ENCODE measurements at places on chromosomes 13 and 19.

- DNase-seq = no peak
These were observed 12.3 kb downstream of the CLDN10 start for GRCh38 chr13:95564733-95565291.

GRCh38 chr19:29535984-29536508 is 10.3 kb downstream of the VSTM2B start:
- no peak for DNase-seq

DNA sequence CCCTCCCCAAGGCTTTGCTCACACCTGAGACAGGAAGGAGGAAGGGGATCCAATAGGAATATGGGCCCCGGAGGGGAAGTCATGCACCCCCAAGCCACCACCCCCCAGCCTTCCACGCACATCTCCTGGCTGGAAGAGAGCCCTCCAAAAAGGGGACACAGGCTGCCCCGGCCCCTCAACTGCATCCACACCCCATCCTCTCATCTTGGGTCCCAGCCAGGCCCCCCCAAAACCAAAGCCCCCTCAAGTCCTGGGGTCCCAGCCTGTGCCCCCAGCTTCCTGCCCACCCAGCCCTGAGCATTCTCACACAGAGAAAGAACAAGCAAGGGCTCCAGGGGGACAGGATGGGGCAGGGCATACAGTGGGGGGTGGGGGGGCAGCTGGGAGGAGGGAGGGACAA is 12.1 kb downstream of the SMIM24 start:
- no peak for DNase-seq

- no peak for DNase-seq
These were observed at the start of gene C5AR1 for GRCh38 chr19:47309608-47310007. TSS of gene C5AR1 (plus strand) at chr19:47309861. CDS start at chr19:47309896, 35 bp downstream.

- DNase-seq = no peak
These were observed 43.5 kb downstream of the NEK5 start for GRCh38 chr13:52085421-52085820.

DNA sequence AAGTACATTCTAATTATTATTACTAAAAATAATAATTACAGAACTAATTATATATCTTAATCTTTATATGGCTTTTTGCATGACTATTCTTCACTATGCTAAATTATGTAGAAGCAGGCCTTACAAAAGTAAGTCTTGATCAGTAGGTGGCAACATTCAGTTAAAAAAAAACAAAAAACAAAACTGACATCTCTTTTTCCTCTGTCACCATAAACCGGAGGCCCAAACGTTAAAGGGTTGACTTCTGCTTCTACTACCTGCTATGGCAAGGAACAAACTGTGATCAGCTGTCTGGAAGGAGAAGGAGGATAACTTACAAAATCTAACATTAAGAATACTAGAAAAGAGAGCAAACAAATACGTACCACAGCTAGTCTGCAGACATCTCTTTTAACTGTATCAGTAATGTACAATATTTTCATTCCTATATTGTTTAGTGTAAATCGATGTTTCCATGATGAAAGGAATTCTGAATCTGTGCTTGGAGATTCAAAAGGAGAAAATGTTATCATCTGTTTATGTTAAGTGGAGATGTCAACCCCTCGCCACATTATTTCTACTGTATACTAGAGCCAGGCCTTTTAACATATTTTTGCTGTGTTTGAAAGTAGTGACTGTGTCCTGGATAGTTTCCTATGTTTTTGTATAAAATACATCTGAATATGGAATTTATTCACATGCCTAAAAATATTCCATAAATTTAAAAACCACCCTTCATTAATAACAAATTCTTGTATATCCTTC is 1525.4 kb downstream of the SLITRK1 start:
- DNase-seq = peak; percentile 28

GRCh38 chr19:17718550-17718946 is 732 bp upstream of the MAP1S start:
- DNase-seq = no peak

DNA sequence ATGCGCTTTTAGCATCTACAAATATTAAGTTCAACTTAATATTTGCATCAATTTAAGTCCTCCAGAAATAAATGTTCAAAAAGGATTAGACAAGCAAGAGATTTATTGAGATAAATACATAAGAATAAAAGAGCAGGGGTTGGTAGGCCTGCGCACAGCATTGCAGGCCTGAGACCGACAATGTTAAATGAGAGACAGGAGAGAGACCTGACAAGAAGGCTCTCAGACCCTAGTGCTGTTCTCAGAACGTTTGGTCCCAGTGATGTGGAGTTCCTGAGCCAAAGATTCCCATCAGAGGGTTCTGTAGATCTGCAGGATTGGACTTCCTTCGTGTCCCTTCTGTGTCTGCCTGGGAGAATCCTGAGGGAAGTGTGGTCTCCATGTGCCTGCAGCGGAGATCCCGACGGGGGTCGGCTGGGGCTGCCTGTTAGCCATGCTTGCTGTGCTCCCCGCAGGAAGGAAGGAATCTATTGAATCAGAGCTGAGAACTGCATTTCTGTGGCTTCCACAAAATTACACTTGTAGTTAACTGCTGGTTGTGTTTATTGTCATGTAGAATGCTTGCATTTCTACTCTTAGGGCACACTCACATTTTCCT is 369.9 kb upstream of the SLC10A2 start:
- no peak for DNase-seq

GRCh38 chr19:14525729-14526128 is 3.7 kb upstream of the TECR start:
- DNase-seq = no peak

- no peak for DNase-seq
These were observed 191.3 kb downstream of the KLF5 start for GRCh38 chr13:73250061-73250460.

DNA sequence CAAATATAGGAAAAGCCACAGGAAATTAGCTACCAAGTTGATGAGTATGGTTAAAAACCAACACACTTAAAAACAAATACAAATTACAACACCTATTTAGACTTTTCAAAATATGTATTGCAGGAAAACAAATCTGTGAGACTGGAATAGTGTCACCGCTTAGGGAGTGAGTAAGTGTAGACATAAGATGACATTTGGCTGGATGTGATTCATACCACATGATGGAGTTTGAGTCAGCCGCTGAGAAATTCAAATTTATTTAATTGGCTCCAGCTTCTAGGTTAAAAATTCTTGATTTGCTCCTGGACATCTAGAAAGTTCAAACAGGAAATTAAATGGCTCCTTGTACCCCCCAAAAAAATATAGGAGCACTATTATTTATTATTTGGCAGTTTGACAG is 531.7 kb downstream of the SLITRK1 start:
- DNase-seq = no peak

GRCh38 chr19:379796-380195 is 29.2 kb downstream of the C2CD4C start:
- DNase-seq = no peak

DNA sequence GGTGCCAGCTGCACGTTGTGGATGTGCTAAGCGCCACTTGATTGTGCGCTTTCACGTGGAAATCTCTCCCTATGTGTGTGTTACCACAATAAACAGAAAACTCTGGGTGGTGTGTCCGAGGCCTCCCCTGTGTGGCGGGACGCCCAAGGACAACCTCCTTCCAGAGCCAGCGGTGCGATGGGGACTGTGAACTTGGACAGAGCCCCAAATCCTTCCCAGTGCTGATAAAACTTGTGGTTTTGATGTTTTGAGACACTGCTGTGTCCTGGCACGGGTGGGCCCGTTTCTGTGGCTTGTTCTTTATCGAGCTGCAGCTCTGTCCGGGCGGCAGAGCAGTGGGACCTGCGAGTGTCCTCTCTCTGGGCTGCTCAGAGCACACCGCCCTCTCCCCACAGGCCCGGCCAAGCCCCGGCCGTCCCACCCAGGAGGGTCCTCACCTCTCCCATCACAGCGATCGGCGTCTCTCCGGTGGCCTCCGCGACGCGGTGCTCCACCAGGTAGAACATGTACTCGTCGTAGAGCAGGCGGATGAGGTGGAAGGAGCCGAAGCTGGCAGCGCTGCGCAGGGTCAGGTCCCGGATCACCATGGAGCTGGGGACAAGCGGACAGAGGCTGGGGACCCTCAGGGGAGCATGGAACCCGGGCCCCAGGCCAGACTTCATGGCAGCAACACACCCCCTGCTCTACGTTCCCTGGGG is 18.8 kb upstream of the RANBP3 start:
- DNase-seq = no peak

DNA sequence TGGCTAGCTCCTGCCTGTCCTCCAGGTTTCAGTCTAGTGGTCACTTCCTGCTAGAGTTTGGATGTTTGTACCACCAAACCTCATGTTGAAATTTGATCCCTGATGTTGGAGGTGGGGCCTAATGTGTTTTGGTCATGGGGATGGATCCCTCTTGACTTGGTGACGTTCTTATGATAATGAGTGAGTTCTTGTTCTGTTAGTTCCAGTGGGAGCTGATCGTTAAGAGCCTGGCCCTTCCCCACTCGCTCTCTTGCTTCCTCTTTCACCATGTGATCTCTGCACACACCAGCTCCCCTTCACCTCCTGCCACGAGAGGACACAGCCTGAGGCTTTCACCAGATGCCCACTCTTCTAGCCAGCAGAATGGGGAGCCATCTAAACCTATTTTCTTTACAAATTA is 86.8 kb upstream of the SCEL start:
- DNase-seq = no peak

DNA sequence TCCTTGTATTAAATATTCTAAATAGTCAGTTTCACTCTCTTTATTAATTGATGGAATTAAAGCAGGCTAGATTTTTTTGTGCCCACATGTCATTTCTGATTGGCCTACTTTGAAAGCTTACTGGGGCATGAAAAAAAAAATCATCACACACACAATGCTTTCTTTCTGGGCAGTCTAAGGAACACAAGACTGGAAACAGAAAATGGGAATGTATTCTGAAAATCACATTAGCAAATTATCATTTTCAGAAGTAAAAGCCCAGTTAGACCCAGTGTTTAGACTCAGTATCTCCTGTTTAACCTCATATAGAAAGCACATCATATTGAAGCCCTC is 339.4 kb downstream of the SPRY2 start:
- no peak for DNase-seq

DNA sequence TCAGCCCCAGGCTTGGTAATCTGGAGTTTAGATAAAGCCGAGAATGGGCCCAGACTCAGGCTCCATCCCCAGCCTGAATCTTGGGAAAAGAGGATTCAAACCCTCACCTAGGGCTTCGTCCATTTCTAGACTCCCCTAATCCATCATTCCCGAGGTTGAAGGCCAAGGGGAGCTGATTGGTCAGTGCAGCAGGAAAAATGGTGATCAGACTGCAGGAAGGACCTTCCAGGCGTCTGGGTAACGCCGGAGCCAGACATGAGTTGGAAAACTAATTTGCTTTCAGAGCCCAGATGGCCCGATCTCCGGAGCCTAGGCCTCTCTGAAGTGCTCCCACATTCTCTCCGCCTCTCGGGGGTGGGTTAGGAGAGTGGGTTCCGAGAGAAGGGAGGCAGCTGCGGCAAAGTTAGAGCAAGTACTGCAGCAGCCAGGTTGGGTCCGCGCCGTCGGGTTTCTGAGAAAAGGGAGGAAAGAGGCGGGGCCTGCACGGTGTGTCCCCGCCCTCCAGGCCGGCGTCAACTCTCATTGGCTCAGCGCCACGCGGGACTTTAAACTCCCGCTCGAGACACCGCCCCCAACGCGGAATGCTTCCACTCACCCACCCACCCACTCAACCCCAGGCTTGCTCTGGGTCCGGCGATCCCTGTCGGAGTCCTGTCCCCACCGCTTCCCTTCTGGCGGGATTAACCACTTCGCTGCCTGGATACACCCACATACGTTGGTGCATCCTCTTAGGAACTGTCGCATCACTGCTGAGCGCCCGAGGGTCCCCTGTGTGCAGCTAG is 788 bp upstream of the RTBDN start:
- DNase-seq = peak; percentile 25

Data from NCI-H748 treated with DMSO at 0.1 percent for 48 hours (cell line).